NCI-H2081 (cell line): ENCODE measurements at places on chromosomes 7 and 10.

- no peak for DNase-seq
These were observed 837 bp upstream of the IGFBP3 start for GRCh38 chr7:45921699-45922519.

- no peak for DNase-seq
These were observed 4.2 kb upstream of the EZH2 start for GRCh38 chr7:148888300-148888699.

- no peak for DNase-seq
These were observed 64.8 kb downstream of the CD36 start for GRCh38 chr7:80703272-80703671.

DNA sequence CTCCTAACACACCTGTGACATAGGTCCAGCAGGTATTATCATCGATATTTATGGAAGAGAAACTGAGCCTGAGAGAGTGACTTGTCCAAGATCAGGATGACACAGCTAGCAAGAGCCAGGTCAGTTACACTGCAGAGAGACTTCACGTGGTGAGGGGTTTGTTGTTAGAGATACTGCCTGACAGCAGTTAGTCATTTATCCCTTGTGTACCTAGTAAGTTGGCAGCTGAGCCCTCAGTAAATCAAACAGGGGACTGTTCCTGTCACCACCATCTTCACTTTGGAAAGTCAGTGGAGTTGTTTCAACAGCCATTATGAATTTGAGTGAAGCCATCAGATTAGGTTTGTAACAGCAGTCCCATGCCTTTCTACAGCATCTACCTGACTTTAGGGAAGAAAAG, 87.5 kb upstream of the GATA3 start:
- DNase-seq, result no peak

- DNase-seq, result no peak
These were observed 944.0 kb upstream of the C7orf33 start for GRCh38 chr7:147646568-147646967.

DNA sequence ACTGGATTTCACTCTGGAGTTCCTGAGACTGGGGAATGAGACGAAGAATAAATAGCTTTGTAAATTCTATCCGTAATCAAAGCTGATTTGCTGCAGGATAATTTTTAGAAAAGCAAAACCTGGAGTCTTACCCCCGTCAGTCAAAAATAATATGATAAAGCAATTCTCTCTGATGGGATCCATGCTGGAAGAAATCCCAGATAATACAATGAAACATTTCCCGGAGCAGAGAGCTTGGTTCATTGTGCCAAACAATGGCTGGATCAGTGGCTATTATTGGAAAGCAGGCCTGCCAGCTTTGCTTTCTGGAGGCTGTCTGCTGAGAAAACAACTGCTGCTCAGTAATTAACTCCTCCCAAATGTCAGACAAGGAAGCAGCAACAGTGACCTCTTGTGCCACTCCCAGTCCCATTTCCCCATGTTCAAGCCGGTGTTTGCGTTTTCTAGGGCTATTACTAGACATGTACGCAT, 609.4 kb upstream of the PCDH15 start:
- DNase-seq, result peak; percentile 65

DNA sequence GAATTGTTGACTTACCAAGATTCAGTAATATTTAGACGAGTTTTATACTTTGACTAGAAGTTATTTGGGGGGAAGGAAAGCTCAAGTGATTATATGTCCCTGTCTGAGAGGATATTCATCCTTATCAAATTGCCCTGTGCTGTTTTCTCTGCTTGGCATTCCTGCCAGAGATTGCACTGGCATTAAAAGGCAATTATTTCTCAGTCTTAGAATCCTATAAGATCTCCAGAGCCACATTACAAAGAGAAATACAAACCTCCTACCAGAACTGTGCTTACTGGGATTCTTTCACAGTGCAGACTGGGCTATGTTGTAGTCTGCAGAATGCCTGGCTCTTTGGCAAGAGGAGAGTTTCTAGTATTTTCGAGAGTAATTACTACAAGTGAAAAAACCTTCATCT, 342.4 kb downstream of the HGF start:
- no peak for DNase-seq

DNA sequence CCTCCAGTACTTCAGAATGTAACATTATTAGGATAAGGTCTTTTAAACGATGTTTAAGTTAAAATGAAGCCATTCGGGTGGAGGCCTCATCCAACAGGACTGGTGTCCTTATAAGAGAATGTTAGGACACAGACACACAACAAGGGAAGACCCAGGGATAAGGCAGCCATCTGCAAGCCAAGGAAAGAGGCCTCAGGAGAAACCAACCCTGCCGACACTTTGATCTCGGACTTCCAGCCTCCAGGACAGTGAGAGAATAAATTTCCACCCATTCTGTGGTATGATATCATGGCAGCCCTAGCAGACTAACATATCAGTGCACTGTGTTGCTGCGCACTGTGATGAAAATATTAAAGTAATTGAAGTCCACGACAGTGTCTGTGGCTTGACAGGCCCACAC, 250.8 kb downstream of the COBL start:
- no peak for DNase-seq

DNA sequence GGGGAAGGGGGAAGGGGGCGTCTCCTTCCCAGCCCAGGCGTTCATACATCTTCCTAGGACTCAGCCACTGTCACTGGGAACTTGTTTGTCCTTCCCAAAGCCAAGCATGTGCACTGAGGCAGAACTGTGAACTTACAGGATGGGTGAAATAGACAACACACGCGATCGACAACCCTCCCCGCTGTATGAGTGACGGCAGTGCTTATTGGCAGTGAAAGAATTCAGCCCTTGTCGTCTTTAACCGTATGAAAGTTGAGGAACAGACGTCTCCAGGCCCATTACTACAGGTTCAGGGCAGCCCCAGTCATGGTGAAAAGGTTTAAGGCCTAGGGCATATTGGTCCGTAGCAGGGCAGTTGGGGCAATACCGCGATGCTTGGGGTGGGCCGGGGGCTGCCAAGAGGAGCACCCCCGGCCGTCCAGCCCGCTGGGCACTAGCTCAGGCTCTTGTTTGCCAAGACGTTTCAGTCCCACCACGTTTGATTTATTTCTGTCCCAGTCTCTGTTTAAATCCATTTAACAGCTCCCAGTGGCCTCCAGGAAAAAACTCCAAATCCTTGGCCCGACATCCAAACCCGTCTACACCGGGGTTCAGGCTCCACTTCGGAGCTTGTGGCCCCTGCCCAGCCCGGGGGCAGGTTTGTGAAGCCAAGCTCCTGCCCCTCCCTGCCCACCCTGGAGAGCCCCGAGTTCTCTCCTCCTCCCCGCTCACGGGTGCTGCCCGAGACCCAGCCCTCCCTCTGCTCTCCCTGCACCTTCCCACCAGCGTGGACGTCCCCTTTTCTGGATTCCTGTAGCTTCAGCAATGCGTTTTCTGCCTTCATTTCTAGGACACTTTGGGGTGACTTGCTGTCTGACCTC, 159.8 kb downstream of the DNAJB6 start:
- no peak for DNase-seq

- DNase-seq, result no peak
These were observed 45.8 kb downstream of the ERLIN1 start for GRCh38 chr10:100140070-100140469.

GRCh38 chr10:1406132-1406966, 331.0 kb downstream of the ADARB2 start:
- no peak for DNase-seq

- no peak for DNase-seq
These were observed 278.5 kb downstream of the BICC1 start for GRCh38 chr10:58791137-58791536.

GRCh38 chr7:16791071-16791470, 13.7 kb downstream of the AGR2 start:
- no peak for DNase-seq

- DNase-seq, result peak; percentile 29
These were observed 11.0 kb upstream of the RSBN1L start for GRCh38 chr7:77685233-77685632.

GRCh38 chr7:16688249-16688648, 42.3 kb downstream of the BZW2 start:
- DNase-seq, result no peak

- peak; percentile 98 for DNase-seq
These were observed 568 bp downstream of the PRSS2 start for GRCh38 chr7:142771353-142771723.

DNA sequence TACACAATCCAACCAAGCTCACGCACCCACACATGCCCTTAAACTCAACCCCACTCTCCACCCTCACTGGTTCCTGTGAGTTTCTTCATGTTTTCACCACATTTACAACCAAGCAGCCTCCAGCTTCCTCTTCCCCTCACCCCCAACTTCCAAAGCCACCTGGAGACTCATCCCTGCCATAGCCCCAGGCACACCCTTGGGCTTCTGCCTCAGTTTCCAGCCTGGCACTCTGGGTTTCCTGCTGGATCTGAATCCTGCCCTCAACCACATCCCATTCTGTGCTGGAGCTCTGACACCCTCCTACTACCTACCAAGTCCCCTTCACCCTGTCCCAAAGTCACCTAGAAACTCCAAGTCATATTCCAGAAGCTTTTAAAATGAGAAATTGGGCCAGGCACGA, 29.4 kb downstream of the CCDC3 start:
- DNase-seq, result no peak

- peak; percentile 52 for DNase-seq
These were observed 96.3 kb downstream of the DNAJB6 start for GRCh38 chr7:157432957-157433576.

DNA sequence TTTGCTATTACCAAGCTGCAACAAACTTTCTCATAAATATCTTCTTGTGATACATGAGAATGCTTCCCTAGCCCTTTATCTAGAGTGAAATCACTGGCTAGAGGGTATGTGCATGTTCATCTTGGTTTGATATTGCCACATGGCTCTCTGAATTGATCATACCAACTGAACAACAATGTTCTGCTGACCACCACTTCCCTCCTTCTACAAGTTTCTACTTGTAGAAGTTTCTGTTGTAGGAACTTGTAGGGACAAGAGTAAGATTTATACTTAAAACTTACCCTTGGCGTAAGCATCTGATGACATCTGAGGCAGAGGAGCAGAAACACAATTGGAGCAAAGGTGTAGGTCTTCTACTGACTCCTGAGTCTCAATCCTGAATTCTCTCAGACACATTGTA, 86.3 kb upstream of the FAM13C start:
- DNase-seq, result no peak

DNA sequence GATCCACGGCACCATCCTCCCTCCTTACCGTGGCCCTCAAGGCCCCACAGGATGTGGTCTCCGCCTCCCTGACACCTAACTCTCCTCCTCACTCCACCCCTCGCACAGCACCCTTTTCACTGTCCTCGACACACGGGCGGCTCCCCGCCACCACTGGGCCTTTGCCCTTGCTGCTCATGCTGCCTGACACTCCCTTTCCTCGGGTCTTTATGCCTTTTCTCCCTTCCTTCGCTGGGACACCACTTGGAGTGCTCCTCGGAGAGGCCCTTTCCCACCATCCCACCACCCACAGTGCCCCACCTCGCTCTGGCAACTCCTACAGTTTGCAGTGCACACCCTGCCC, 7.9 kb upstream of the INMT start:
- no peak for DNase-seq

GRCh38 chr10:110324201-110324804, 19.6 kb upstream of the SMNDC1 start:
- no peak for DNase-seq

- peak; percentile 5 for DNase-seq
These were observed 179.5 kb downstream of the REEP3 start for GRCh38 chr10:63700631-63701156.

- DNase-seq, result no peak
These were observed 60.8 kb upstream of the BTRC start for GRCh38 chr10:101293007-101293723.

DNA sequence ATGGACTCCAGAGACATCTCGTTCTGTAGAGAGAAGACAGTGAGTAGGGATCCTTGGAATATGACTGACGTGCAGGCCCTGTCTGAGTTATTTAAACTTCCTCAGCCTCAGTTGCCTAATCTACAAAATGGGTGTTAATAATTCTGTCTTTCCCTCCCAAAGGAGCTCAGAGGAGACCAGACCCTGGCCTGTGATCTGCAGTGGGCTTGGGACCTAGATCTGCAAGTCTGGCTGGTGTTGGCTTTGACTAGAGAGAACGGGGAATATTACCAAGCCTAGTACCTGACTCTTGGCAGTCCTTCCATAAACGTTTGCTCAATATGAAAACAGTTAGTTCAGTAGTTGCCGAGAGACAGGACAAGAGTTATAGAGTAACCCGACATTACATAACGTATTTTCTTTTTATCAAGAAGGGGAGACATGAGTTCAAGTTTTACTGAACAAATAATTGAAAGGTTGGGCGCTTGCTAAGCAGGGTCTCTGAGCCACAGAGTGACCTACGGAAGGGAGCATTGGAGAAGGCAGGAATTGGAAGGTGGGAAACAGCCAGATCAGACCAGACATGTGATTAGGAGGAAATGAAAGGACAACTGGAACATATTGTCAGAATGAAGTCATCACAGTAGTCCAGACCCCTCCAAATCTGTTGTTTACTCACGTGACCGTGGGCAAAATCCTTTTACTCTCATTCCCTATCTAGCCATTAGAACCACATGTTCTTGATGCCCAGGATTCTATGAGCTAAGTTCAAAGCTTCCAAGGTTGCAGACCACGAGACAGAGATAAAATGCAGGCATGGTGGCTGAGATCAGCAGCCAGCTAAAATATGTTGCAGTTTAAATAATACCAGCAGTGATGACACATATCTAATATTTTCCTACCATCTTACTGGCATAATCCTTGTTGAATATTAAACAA, 10.9 kb upstream of the CYP3A4 start:
- DNase-seq, result no peak

GRCh38 chr10:78865538-78865875, 203.3 kb upstream of the ZMIZ1 start:
- DNase-seq, result no peak

DNA sequence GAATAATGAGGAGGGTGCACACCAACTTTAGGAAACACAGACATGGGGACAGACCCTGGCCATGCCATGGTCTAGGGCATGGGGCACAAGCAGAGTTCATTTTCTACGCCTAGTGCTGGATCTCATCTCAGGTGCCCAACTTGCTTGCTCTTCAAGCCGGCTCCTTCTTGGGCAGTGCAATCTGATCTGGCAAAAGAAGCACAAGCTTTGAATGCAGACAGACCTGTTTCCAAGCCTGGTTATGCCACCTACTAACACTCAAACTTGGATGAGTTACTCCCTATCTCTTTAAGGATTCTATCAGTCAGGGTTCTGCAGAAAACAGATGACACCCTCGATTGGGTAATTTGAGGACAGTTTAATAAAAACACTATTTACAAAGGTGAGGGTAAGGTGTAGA, 34.9 kb upstream of the WAPL start:
- DNase-seq, result no peak

DNA sequence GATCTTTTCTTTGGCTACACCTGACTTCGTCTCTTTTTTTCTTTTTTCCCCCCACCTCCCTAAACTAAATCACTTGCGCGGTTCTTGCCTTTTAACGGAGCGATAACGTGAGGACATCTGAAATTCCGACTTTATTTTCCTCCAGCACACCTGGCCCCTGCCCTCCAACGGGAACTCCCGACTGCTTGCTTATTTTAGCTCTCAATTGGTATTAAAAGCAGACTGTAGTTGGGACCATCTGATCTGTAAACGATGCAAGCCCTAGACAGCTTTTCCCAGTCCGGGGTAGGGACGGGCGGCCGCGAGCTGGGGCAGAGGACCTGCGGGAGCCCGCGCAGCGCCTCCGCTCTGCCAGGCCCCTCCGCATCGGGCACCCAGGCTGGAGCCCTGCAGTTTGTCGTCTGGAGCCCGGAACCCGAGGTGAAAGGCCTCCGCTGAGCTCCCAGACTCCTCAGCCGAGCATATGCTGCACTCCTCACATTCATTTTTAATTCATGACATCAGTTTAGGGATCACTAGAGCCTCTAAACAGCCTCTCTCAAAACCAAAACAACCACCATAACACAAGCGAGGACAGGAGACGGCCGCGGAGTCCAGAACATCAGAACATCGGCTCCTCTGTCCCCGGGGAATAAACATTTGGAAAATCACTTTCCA, 10.0 kb upstream of the EMX2 start:
- DNase-seq, result no peak
